ENCODE measurements at places on chromosomes 3 and 15. TPM values are rescaled to one million over a fixed set of nuclear protein-coding genes. Genes with fewer than 3 reads are reported as not detected.

Gene CHL1
- 0.08 TPM for total RNA-seq

Gene ADAMTS7
- 0.76 TPM for total RNA-seq

Gene PRRT3
- total RNA-seq = 1.1 TPM

Gene P2RY14
- not detected for total RNA-seq

Gene TIMP4
- total RNA-seq = 0.08 TPM

Gene SCAANT1
- not detected for total RNA-seq

Gene FEZF2
- not detected for total RNA-seq

Gene EPM2AIP1
- 3.1 TPM for total RNA-seq

Gene PLA1A
- total RNA-seq = not detected

Gene OSBPL10
- 60.1 TPM for total RNA-seq

Gene SPATA16
- total RNA-seq = not detected

Gene B3GNT5
- 35.4 TPM for total RNA-seq

Gene SEMA3F
- total RNA-seq = 120 TPM

Gene HESX1
- 0.55 TPM for total RNA-seq

Gene GALNT15
- total RNA-seq = 0.57 TPM

Gene PPM1L
- 0.31 TPM for total RNA-seq

Gene C15orf62
- total RNA-seq = not detected

Gene PROS1
- total RNA-seq = 2.3 TPM

Gene TMCO5A
- not detected for total RNA-seq

Gene STAG1
- 10.2 TPM for total RNA-seq

Gene HRG
- not detected for total RNA-seq

Gene CEP19
- total RNA-seq = 2.7 TPM

Gene GOLGA8S
- total RNA-seq = not detected

Gene IL5RA
- total RNA-seq = not detected

Gene COL6A5
- total RNA-seq = not detected

Gene RLBP1
- total RNA-seq = not detected

Gene EPHA3
- total RNA-seq = not detected

Gene GPR160
- 1.0 TPM for total RNA-seq

Gene GUCA1C
- total RNA-seq = not detected

Gene PP2D1
- not detected for total RNA-seq

Gene SPSB4
- 0.04 TPM for total RNA-seq

Gene P3H2
- 76.2 TPM for total RNA-seq

Gene SELENOS
- 89.0 TPM for total RNA-seq

Gene CATSPER2
- total RNA-seq = 0.78 TPM

Gene SEC22A
- total RNA-seq = 35.7 TPM

Gene TRIM59
- total RNA-seq = 9.7 TPM

Gene BRPF1
- total RNA-seq = 8.9 TPM

Gene GRAMD2A
- total RNA-seq = 7.5 TPM

Gene PDE8A
- total RNA-seq = 13.9 TPM

Gene ITGB5
- total RNA-seq = 92.5 TPM

Gene MNS1
- 0.39 TPM for total RNA-seq

Gene FAM240A
- not detected for total RNA-seq

Gene CSPG5
- 0.08 TPM for total RNA-seq

Gene EHHADH
- total RNA-seq = 6.0 TPM

Gene GRM2
- total RNA-seq = 0.08 TPM

Gene GCNT3
- not detected for total RNA-seq

Gene FSIP1
- 0.76 TPM for total RNA-seq

Gene GOLGA8M
- not detected for total RNA-seq

Gene MCF2L2
- total RNA-seq = 0.55 TPM

Gene ABHD6
- total RNA-seq = 4.6 TPM

Gene IL12A
- total RNA-seq = 0.42 TPM

Gene RTP1
- total RNA-seq = not detected

Data from hair follicular keratinocyte (primary cell).